ENCODE measurements at places on chromosomes 2 and 18. TPM values are rescaled to one million over a fixed set of nuclear protein-coding genes. Genes with fewer than 3 reads are reported as not detected.

- DNase-seq: no peak
Observed at GRCh38 chr18:47968006-47968676, 37.7 kb upstream of the SMAD2 start.

DNA sequence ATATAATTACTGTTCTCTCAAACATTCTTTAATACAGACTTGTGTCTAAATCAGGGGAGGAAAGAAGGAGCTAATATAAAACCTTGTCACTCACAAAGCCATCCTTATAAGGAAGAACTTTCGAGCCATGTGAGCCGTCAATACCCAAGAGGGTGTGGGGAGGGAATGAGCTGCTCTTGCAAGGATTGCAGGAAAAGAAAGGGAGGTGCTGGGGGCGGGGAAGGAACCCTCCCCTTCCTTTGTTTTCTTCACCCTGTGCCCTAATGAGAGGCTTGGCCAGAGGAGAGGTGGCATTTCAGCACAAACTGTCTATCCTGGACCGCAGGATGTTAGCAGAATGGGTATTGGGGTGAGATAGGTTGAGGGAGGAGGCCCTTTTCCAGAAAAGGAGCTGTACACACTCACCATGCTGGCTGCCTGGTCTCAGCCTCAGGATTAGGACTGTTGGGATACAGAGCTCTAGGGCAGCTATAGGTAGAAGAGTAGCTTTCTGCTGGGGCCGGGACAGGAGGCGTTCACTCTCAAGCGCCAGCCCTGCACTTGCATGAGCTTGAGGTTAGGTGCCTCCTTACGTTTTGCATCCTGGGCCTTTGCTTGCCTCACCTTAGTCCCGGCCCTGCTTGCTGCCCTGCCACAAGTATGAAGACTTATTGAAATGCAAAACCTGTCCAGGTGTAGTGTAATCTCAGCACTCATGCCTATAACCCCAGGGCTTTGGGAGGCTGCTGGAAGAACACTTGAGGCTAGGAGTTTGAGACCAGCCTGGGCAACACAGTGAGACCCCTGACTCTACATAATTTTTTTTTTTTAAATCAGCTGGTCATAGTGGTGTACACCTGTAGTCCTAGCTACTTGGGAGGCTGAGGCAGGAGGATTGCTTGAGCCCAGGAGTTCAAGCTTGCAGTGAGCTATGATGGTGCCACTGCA is 190.5 kb downstream of the LOXHD1 start:
- DNase-seq: no peak

Gene FRZB
- total RNA-seq: 46.5 TPM

Gene OSBPL1A
- 33.6 TPM for total RNA-seq

Gene HOXD11
- not detected for total RNA-seq

Gene MAP2
- total RNA-seq: 43.9 TPM

DNA sequence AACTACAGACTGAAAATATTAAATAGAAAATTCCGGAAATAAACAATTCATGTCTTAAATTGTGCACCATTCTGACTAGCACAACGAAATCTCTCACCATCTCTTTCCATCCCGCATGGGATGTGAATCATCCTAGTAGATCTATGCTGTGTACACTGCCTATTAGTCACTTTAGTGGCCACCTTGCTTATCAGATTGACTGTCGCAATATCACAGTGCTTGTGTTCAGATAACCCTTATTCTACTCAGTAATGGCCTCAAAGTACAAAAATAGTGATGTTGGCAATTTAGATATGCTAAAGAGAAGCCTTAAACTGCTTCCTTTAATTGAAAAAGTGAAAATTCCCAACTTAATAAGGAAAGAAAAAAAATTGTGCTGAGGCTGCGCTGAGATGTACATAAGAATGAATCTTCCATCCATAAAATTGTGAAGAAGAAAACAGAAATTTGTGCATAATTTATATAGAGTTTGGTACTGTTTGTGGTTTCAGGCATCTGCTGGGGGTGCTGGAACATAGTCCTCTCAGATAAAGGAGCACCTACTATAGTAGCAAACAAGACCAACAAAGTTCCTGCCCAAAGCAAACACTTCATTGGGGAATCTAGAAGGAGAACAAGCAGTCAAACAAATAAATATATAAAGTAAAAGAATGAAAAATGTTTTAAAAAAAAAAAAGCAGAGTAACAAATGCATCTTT is 12.0 kb downstream of the PSMD1 start:
- no peak for DNase-seq

GRCh38 chr2:10597956-10598355 is 91.8 kb downstream of the NOL10 start:
- no peak for DNase-seq

DNA sequence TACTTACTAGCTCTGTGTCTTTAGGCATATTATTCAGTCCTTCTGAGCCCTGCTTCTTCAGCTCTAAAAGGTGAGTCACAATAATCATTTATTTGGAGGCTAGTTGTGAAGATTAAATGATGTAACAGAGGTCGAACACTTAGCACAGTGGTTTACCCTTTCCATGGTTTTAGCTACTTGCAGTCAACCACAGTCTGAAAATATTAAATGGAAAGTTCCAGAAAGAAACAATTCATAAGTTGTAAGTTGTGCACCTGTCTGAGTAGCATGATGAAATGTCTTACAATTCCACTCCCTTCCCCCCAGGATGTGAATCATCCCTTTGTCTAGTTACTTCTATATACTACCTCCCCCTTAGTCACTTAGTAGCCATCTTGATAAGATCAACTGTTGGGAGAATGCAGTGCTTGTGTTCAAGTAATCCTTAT is 217.6 kb upstream of the THUMPD2 start:
- DNase-seq: no peak

Gene UXS1
- 45.8 TPM for total RNA-seq

Gene ACMSD
- total RNA-seq: 47.0 TPM

Gene FNDC4
- total RNA-seq: 13.4 TPM

DNA sequence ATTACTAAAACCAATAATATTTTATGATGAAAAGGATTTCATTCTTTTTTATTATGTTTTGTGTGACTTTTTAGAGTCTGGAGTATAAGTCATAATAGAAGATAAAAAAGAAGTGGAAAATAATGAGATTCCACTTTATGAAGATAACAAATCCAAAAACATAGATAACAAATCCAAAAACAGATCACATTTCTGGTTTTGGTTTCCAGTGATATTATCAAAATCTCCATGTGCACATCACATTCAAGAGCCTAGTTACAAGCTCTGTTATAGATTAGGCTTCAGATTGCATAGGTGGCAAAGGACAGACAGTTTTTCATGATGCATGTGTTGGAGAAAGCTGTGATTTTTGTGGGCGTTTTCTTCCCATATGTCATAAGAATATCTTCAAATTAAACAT is 648.2 kb downstream of the STK39 start:
- DNase-seq: no peak
